ENCODE measurements at places on chromosomes 2 and 18.

- no peak for DNase-seq
Observed at GRCh38 chr2:175836361-175836760, 165.7 kb downstream of the LNPK start.

- DNase-seq = no peak
Observed at GRCh38 chr2:96138179-96139145, at the start of gene ASTL. ASTL (minus strand) TSS chr2:96138502; CDS start chr2:96138436, 66 bp downstream.

- no peak for DNase-seq
Observed at GRCh38 chr2:112794131-112794733, 9.9 kb upstream of the IL1A start.

GRCh38 chr18:4455113-4455811, at the start of gene DLGAP1:
DLGAP1 (minus strand) TSS chr18:4455307.
- no peak for DNase-seq

DNA sequence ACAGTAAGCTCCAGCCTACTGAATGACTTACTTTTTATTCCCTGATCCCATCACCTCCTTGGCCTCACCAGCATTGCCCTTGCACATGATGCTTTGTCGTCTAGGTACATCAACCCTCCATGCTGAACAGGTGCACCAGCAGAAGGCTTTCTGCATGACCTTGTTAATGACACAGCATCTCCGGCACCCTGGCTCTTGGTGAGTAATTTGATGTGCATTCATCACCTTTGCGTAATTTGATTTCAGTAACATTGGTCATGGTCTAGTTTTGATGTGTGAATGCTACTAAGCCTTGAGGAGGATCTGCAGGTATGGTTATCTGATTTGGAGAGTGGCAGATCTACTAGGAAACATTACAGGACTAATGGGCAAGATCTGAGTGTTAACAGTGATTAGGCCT, 103.6 kb downstream of the STK39 start:
- no peak for DNase-seq
